NCI-H510A (cell line): ENCODE measurements at places on chromosomes 5 and 9.

DNA sequence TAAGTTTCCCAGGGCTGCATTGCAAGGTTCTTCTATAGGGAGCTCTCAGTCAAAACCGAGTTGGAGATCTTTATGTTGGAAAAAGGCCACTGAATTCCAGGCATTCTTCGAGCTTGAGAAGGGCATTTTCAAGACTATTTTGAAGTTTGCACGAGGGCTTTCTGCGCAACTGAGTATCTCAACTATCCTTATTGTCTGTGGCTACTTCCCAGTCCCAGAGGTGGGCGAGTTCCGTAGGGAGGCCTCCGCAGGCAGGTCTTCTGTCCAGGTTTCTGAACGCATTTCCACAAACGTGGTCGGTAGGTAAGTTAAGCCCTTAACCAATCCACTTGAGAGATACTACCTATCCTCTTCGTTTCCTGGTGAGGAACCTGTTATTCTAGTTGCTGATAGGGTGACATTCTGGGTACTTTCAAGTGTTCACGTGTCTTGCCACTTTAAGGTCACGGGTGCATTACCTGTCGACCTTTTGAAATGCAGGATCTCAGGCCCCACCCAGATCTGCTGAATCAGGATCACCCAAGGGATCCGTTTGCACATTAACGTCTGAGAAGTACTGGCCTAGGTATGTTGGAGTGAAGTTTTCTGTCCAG, 51.4 kb upstream of the TJP2 start:
- peak; percentile 92 for DNase-seq

GRCh38 chr5:180802325-180803180, at the start of gene MGAT1:
MGAT1 (minus strand) TSS chr5:180802806; CDS start chr5:180792971, 9,835 bp downstream.
- DNase-seq, result peak; percentile 37

GRCh38 chr9:23621924-23622323, 204.1 kb downstream of the ELAVL2 start:
- DNase-seq, result no peak

DNA sequence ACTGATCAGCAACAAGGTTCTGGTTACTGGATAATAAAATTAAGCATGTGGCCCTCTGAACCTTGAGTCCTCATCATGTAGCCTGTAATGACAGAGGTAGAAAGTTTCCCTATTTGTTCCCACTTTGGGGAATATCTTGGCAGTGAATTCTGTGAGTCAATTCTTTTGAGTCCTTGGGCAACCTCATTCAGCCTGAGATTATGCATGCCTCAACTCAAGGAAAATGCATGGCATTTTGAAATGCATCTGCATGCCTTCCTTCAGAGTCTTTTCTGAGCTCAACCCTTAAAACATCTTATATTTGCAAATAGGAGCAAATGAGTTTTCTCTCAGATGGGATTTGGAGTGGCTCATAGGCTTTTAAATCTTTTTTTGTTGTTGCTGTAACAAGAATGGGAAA, 218.1 kb upstream of the CD180 start:
- no peak for DNase-seq

DNA sequence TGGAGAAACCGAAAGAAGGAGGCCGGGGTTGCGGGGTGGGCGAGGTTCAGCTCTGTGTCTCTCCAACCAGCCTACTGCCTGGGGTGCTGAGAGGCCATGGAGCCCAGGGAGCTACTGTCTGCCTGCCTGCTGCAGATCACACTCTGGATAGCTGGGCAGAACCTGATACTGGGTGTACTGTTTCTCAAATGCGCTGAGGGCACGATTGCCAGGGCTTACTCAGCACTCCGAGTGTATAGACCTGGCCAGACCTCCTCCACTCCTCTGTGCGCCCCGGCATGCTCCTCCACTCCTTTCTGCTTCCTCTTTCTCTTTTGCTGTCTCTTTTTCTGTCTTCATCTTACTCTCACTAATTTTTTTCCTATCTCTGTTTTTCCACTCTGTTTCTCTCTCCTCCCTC, 215.1 kb downstream of the PAPPA start:
- DNase-seq, result no peak

GRCh38 chr9:113790093-113790492, 86.0 kb upstream of the ZNF618 start:
- no peak for DNase-seq

- no peak for DNase-seq
Measured at GRCh38 chr9:98147582-98147981, 28.6 kb upstream of the TRIM14 start.

GRCh38 chr9:132795511-132796303, 82.4 kb downstream of the AK8 start:
- DNase-seq, result no peak

DNA sequence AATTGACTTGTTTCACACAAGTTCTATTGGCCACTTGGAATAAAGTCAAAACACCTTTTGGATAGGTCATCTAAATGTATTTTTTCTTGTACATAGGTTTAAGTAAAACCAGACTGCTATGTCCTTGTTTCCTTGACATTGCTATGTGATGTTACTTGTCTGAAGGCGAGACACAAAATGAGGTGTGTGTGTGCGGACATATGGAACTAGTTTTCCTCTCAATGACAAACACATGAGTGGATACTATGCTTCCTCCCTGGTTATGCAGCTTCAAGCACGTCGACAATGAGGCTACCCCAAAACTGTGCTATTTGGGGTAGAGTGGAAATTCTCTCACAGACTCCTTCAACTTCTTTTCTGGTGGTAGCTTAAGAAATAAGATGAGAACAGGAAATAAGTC, 276.8 kb downstream of the GAS1 start:
- DNase-seq, result no peak

- DNase-seq, result no peak
Measured at GRCh38 chr5:149685494-149685893, 44.6 kb upstream of the PPARGC1B start.

DNA sequence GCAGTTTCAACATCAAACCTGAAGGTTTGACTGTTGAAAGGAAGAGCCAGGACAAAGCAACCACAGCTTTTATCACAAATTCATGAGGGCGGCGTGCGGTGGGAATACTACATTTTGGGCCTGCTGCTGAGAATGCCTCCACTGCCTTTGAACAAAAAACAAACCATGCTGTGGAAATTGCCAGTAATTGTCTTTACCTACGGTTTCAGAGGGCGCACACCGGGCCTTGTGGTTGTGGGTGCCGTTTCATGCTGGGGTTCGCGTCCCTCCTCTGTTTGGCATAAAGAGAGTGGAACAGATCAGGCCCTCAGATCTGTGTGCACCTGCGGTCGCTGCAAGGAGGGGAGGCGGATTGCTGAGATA, 27.6 kb upstream of the TCF7 start:
- no peak for DNase-seq

GRCh38 chr9:99019510-99020331, 76.0 kb downstream of the COL15A1 start:
- no peak for DNase-seq

- DNase-seq, result no peak
Measured at GRCh38 chr5:112738191-112738560, 491 bp downstream of the APC start.

DNA sequence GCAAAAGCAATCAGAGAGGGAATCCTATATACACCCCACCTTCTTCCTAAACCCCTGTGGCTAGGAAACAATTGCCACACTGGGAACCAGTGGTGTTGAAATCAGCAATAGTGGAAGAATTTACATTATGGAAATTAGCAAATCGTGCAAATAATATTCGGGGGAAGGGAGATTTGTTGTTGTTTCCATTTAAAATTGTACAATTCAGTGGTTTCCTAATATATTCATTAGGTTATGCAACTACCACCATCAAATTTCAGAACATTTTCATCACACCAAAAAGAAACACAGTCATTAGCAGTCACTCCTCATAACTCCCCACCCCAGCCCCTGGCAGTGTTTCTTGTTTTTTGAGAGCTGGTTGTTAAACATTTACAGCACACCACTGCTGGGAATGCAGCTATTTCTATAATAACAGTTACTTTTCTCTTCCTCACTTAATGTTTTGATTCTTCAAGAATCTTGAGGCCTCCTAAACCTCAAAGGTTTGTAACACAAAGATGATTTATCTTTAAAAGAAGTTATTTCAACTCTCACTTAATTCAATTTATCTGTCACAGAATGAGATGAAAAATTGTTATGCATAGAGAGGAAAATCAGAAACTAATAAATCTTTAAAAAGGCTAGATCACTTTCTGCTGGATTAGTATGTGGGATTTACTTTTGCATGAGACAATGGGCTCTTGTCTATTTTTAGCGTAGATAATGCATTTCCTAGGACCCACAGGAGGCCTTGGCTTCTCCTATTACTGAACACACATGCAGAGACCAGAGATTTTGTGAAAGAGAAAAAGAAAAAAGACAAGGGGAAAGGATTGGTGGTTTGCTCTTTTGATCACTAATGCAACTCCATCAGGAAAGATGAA, 91.8 kb upstream of the DAPK1 start:
- no peak for DNase-seq

DNA sequence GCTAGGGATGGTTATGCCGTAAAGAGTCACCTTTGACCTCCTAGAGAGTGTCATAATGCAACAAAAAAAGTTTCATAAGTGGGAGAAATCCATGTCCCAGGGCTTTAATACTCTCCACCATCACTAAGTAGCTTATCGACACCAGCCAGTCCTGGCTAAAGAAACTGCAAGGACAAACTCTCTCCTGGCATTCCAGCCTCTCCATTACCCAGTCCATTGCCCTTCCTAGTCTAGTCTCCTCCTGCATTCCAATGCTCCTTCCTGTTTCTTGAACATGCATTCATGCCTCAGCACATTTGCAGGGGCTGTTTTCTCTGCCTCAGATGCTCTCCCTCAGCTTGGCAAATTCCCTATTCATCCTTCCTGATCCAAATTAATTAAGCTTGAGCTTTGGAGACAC, 364.1 kb downstream of the BRINP1 start:
- DNase-seq, result no peak

- DNase-seq, result no peak
Measured at GRCh38 chr5:169223595-169223953, 77.4 kb downstream of the SLIT3 start.

- no peak for DNase-seq
Measured at GRCh38 chr9:5817862-5818261, 15.1 kb downstream of the ERMP1 start.

DNA sequence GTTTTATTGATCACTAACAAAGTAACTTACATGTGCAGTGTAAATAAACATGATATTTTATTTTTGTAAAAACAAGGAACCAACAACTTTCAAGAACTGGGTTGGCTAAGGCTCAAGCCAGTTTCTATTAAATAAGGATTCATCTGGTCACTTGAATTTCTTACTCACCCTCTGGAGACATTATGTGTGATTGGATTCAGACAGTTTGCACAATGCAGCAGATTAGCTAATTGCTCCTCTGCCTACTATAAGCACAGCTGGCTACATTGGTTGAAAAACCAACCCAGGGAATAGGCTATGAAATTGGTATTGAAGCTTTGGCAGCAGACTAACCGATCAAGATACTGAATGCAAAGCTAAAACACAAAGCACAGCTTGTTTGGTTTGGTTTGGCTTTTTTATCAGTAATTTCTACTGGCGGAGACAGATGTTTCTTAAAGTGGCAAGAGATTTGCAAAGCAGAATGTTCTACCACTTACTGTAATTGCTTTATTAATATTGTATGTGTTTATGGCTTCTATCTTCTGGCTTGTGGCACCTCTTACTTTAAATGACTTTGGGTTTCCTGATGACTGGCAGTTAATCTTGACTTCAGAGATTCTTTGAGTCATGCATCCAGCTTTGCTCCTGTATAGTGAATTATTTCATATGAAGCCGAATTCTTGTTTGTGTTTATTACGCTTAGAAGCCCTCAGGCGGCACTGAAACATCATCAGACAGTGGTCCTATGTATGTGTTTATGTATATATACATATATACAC, 231.5 kb downstream of the MPDZ start:
- no peak for DNase-seq

GRCh38 chr5:38403877-38404635, 145.7 kb downstream of the EGFLAM start:
- DNase-seq, result no peak

DNA sequence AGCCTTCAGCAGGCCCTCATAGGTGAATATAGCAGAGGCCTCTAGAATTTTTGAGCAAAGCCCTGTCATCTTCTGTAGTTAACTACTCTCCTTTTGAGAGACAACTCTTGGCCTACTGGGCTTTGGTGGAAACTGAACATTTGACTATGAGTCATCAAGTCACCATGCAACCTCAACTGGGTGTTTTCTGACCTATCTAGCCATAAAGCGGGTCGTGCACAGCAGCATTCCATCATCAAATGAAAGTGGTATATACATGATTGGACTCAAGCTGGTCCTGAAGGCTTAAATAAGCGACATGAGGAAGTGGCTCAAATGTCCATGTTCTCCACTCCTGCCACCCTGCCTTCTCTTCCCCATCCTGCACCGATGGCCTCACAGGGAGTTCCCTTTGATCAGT, 1115.5 kb downstream of the TAF11L14 start:
- no peak for DNase-seq

- no peak for DNase-seq
Measured at GRCh38 chr5:134258896-134259295, 33.0 kb upstream of the PPP2CA start.

- DNase-seq, result no peak
Measured at GRCh38 chr5:137684761-137685160, 51.1 kb downstream of the KLHL3 start.

- no peak for DNase-seq
Measured at GRCh38 chr9:69499959-69500358, 172.2 kb downstream of the APBA1 start.

DNA sequence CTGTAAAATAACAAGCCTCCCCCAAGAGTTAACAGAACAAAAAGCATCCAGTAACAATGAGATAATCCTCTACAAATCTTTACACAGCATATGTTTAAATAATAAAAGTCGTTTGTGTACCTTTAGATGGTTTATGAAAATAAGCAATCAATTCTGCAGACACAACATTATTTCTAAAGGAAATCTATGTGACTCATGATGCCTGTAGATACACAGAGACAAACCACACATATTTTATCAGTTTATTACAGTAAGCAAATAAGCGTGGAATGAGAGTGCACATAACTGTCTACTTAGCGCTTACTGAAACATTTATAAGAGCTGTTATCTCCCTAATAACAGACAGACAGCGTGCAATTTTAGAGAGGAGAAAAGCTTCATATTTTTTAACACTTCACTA, 243.6 kb downstream of the AP3B1 start:
- no peak for DNase-seq

GRCh38 chr5:143557061-143557818, 153.8 kb upstream of the NR3C1 start:
- peak; percentile 49 for DNase-seq

DNA sequence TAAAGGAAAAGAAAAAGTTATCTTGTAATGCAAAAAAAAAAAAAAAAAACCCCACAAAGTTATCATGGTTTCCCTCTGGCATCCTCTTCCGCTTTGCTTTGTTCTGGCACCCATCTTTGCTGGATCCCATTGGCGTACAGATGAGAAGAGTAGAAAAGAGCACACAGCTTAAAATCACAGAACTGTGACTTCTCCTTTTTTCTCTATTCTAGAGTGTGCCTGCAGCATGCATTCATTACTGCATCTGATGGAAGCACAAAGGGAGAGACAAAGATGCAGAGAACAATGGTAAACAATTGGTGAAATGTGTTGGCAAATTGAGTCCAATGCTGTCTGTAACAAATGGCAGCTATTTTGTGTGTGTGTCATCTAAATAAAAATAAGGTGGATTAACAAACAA, 440.8 kb upstream of the PIK3R1 start:
- DNase-seq, result no peak

GRCh38 chr5:82265047-82265446, 13.1 kb downstream of the RPS23 start:
- no peak for DNase-seq

GRCh38 chr5:57054671-57055070, 102.7 kb upstream of the MIER3 start:
- DNase-seq, result no peak

GRCh38 chr9:124480621-124480981, 26.6 kb downstream of the NR5A1 start:
- DNase-seq, result no peak

- DNase-seq, result no peak
Measured at GRCh38 chr5:81154725-81155124, 78.4 kb upstream of the CKMT2 start.
